ENCODE measurements at places on chromosomes 7 and 10.

GRCh38 chr10:113122947-113123346 is 172.9 kb downstream of the TCF7L2 start:
- DNase-seq: no peak

- no peak for DNase-seq
Measured at GRCh38 chr10:99908512-99908911, 101.2 kb downstream of the DNMBP start.

DNA sequence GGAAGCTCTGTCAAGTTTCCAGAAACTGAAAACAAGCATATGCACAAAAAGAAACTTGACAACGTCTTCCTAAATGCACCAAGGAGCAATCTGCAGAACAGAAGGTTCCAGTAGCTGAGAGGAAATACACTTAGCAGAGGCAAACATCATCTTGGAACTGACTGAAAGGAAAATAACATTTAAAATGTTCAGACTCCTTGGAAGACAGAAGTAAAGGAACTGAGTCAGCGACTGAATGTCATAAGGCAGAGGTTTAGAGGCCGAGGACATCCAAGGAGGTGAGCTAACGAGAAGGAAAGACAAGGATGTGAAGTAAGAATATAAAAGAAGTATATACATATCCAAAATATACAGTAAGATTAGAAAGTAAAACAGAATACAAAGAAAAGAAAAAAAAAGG is 24.1 kb downstream of the SEMA3D start:
- peak; percentile 10 for DNase-seq

DNA sequence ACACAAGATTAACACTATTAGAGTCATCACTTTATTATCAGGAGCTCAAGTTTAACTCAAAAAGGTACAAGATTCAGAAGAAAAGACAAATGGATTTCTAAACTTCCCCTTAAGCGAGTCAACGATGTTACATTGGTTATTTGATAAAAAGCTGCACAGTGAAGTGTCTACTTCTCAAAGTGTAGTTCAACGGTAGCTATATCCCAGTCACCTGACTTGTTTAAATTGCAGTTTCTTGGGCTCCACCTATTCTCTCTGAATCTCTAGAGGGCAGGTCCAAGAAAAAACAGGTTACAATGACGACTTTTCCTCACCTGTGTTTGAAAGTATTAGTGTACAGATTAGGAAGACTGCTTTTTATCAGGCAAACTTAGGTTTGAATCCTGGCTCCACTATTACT is 16.6 kb downstream of the MINDY3 start:
- no peak for DNase-seq

DNA sequence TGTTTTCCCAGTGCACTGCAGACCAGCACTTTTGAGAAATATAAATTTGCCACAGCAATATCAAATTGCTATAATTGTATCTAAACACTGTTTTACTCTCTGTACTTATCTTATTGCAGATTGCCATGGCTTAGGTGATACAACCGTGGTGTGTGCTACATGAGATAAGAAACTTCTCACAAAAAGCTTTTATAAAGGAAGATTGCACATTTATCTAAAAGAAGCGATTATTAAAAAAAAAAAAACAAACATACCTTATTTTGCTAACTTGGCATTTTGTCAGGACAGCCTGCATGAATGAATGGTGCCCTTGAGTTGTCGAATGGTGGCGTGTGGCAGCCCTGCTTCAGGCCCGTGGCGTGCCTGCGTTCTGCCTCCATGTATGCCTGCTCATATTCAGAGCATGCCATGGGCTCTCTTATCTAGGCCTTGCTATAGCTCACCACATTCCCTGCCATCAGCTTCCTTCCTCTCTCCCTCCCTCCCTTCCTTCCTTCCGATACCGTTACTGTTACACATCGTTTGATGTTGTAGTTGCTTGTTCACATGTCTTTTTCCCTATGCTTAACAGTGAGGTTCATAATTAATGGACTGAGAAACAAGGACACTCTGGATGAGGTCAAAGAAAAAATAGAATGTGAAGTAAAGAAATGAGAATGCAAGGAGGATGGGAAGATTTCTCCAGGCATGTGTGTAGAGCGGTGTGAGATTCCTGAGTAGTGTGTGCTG is 34.9 kb downstream of the PRKAR2B start:
- DNase-seq: no peak

DNA sequence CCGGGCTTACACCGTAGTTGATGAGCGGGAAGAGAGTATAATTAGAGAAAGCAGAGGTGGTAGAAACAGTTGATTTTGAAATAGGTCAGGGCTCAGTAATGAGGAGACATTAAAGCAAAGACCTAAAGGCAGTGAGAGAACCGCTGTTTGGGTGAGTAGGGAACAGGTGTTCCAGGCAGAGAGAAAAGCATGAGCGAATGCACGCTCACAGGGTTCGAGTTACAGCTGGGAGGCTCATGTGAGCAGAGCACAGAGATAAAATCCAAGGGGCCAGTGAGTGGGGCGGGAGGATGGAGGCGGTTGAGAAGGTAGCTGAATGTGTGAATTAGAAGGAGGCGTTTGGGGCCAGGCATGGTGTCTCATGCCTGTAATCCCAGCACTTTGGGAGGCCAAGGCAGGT is 39.9 kb downstream of the APBB1IP start:
- no peak for DNase-seq
